ENCODE measurements at places on chromosomes 1 and 21.

- DNase-seq, result no peak
Measured at GRCh38 chr1:181483285-181484195, at the start of gene CACNA1E. CACNA1E (plus strand) TSS chr1:181483517; CDS start chr1:181483745, 228 bp downstream.

- no peak for DNase-seq
Measured at GRCh38 chr21:37453350-37453749, 86.8 kb downstream of the DYRK1A start.

DNA sequence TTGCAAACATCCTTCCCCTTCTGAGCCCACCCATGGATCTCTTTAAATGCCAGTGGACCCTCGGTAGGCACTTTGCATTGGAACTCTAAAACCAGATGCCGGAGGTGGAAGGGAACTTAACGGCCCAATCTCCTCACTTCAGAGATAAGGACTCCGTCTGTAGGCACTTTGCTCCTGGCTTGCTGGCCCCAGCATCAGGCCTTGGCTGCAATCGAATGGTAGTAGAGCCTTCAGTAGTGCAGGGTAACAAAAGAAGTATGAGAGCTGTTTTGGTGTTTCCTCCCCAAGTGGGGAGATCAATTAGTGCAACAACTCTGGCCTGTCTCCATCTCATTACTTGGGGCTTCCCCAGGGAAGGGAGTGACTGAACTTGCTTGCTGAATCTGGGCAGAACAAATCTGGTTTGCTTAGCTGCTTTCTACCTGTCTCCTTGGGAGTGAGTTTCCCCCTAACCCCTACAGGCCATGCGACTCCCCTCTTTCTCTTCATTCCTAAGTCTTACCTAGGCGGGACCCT, 70.8 kb downstream of the TENT5C start:
- no peak for DNase-seq

DNA sequence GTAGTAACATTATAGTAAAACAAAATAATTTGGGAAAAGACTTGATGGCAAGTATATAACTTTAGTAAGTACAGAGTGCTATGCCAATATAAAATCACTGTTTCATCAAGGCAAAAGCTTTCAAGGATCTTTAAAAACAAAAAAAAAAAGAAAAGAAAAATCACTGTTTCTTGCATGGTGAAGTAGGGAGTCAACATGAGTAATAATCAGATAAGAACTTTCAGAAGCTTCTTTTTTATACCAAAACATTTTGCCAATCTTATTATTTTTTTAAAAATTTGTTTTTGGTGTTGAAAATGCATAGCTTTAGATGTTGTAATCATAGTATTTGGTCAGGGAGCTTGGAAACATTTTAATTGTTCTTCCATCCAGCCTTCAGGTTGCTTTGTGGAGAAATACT, 37.2 kb downstream of the CAMSAP2 start:
- DNase-seq, result no peak

GRCh38 chr1:156772728-156773497, 5.6 kb downstream of the PRCC start:
- DNase-seq, result no peak

- DNase-seq, result no peak
Measured at GRCh38 chr21:33937146-33937545, 21.5 kb upstream of the ATP5PO start.

DNA sequence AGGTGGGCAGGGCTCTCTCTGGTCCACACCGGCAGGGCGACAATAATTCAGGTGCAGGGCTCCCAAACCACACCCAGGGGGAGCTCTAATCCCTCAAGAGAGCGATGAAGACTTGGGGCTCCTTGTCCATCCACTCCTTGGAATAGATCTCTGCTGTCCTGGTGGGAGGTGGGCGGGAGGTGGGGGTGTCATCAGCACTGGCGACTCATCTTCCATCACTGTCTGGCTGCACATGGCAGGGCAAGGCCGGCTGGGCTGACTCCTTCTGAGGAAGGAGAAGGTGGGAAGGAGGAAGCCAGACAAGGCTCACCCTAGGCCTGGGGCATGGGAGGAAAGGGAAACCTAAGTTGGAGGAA, 29.3 kb downstream of the TNNT2 start:
- DNase-seq, result no peak

GRCh38 chr1:91066538-91066937, 44.7 kb upstream of the ZNF644 start:
- DNase-seq, result no peak

- no peak for DNase-seq
Measured at GRCh38 chr1:196001188-196001587, 607.1 kb downstream of the KCNT2 start.

DNA sequence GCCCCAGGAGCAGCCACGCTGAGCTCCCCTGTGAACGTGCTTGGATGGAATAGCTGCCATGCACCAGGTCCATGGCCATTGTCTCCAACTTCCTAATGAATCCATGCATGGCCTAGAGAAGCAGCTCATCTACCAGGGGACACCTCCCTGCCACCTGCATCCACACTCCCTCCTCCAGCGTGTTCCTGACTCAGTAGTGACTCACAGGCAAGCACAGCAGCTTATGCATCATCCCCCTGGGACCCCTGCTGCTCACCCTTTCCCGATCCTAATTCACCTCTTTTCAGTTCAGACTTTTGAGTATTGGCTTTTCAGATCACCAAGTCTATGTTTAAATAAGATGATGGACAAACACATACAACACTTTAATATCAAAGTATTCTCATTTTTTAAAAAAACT, 39.9 kb upstream of the TADA1 start:
- DNase-seq, result no peak

GRCh38 chr1:174797398-174797797, 202.3 kb upstream of the CACYBP start:
- DNase-seq, result no peak

GRCh38 chr1:9705337-9706093, 54.0 kb downstream of the PIK3CD start:
- DNase-seq, result no peak

- no peak for DNase-seq
Measured at GRCh38 chr21:28439788-28440187, 552.9 kb downstream of the LTN1 start.

DNA sequence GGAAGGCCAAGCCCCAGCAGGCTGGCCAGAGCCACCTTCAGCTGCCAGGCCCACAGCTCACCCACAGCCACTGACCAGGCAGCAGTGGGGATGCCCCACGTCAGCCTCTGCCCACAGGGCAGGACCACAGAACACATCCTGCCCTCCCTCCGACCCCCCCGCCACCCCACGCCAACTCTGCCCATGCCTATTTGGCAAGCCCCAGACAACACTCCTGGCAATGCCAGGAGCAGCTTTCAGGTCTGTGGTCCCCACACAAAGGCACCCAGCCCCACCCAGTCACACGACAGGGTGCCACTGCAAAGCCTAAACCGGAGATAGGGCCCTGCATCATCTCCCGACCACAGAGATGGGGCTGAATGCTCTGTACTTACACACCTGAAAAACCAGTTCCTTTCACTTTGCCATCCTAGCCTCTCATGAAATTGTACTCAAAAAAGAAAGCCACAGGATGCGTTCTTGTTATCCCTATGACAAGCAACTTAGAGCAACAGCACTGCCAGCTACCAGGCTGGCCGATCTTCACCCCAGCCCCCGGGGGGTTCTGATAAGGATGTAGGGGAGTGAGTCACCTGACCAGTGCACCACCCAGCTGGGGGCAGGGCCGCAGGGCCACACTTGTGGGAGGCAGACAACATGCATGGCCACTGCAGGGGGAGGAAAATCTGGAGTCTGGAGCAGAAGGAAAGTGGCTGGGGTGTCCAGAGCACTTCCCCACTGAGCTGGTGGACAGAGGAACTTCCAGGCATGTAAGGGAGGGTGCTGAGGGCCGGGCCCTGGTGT, 36.2 kb downstream of the UBE2G2 start:
- peak; percentile 11 for DNase-seq

DNA sequence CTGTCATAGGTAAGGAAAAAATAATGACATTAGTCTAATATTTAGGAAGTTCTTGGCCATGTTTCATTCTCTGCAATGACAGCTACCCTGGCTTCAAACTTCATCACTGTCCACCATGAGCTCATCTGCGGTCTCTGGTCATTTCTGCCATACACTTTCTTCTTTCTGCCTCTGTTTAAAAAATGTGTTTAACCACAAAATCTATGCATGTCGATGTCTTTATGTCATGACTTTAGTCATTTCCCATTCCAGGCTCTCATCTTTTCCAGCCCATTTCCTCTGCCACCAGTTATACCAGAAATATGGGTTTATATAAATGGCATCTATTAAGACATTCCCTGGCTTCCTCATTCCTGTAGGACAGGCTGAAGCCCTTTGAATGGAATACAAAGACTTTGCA, 68.5 kb upstream of the DUSP10 start:
- DNase-seq, result no peak

GRCh38 chr1:221877311-221877710, 135.4 kb upstream of the DUSP10 start:
- DNase-seq, result no peak

GRCh38 chr1:204213668-204214662, at the start of gene GOLT1A:
GOLT1A (minus strand) TSS chr1:204213988; CDS start chr1:204213906, 82 bp downstream.
- DNase-seq, result no peak

- DNase-seq, result no peak
Measured at GRCh38 chr1:231410036-231410612, 12.0 kb downstream of the EGLN1 start.

DNA sequence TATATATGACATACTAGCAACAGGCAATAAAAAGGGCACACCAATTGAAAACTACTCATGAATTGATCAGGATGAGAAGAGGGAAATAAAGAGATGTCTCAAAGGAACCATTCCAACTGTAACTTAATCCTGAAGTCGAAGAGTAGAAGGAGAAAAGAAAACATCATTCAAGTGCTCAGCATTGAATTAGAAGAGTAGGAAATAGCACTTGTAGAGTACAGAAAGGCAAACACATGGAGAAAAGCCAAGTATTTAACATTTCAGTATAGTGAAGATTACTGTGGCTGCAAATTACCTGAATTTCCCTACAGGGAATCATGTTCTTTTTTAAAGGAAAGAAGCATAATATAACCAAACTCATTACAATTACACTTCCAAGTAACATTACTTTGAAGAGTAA, 205.0 kb downstream of the KCTD3 start:
- no peak for DNase-seq

GRCh38 chr21:14591882-14592281, 45.8 kb upstream of the SAMSN1 start:
- DNase-seq, result no peak

GRCh38 chr1:50968158-50968820, 1.8 kb upstream of the CDKN2C start:
- DNase-seq, result peak; percentile 78

DNA sequence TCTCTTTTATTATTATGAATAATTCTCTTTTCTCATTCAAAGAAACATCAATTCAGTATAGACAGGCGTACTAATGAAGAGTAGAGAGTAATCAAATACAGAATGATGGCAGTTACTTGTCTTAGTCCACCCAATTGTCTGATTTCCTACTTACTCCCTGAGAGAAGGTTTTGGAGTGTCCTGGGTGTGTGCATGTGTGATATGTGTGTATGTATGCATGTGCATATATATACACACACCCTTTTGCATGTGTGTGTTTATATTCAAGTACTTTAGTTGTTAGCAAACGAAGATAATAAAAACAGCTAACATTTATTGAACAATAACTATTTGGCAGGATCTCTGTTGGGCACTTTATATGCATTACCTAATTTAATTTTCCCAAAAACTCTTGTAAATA, 63.2 kb upstream of the CCDC190 start:
- no peak for DNase-seq
